Neural progenitor cell (in vitro differentiated cells): ENCODE measurements at places on chromosomes 12 and 14.
A peak's percentile ranks its signal among the peaks of the same experiment; 100 is the strongest.

DNA sequence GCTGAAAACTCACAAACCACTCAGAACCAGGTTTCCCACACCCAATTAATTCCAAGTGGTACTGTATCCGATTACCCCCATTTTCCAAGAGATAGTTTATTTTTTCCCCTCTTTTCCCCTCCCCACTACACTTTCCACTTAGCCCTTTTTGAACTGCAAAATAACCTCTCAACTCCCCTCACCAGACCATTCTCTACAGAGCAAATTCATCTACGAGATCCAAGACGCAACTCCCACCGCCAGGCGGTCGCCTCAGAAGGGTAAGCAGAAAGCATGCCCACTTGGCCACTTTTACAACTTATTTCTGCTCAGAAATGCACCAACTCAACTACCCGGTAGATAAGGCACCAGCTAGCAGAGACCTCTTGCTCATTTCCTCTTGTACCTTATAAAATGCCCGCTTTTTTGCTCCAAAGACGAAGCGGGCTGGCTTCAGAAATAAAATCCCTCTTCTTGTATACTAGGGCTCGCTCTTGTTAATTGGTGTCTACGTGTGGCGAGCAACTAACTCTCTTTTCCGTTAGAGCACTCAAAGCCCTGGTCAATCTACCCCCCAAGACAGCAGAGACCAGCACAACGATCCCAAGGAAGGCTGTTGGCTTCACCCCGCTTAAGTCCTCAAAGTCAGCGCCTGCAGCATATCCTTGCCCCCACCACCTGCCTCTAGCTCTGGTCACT, 910 bp upstream of the SRP54 start:
- DNase-seq, result peak; percentile 64

DNA sequence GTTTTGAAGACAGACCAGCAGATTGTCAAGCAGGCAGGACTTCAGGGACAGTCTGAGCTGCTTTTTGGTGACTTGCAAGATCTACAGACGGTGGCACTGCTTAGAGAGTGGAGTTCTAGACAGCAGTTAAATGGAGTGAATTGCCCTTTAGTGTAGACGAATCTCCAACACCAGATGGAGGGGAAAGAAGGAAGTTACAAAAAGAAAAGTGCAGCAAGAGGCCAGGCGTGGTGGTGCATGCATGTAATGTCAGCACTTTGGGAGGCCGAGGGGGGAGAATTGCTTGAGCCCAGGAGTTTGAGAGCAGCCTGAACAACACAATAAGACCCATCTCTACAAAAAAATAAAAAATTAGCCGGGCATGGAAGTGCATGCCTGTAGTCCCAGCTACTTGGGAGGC, 8.4 kb upstream of the HHIPL1 start:
- DNase-seq, result no peak

- DNase-seq, result peak; percentile 83
Observed at GRCh38 chr12:132686825-132687210, 324 bp downstream of the POLE start.

- no peak for DNase-seq
Observed at GRCh38 chr14:61225344-61225743, 55.8 kb downstream of the TMEM30B start.

GRCh38 chr12:53231921-53232645, at the start of gene RARG:
TSS of gene RARG (minus strand) at chr12:53232209. CDS start at chr12:53227545, 4,664 bp downstream.
- peak; percentile 52 for DNase-seq

DNA sequence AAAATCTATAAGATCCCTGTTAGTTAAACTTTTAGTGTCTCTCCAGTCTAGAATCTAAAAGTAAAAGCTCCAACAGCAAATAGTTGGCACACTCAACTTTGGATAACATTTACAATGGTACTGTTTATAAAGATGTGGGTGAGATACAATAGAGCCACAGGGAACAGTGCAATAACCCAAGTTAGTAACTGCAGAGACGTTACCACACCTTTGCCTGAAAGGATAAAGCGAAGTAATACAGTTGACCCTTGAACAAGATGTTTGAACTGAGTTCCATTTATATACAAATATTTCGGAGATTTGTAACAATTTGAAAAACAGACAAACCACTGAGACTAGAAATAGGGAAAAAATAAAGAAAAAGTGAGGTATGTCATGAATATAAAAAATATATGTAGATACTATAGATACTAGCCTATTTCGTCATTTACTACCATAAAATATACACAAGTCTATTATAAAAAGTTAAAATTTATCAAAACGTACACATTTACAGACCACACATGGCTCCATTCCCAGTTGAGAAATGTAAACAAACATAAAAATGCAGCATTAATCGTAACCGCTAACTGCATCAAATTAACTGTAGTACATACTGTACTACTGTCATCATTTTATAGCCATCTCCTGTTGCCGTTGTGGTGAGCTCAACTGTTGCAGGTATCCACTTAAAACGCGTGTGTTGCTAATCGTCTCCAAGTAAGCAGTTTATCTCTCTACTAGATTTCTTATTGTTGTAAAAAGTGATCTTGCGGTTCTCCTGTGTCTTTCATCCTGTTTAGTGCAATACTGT, 56.5 kb upstream of the HIF1A start:
- DNase-seq, result no peak

GRCh38 chr14:75268633-75269550, 9.7 kb upstream of the FOS start:
- no peak for DNase-seq

DNA sequence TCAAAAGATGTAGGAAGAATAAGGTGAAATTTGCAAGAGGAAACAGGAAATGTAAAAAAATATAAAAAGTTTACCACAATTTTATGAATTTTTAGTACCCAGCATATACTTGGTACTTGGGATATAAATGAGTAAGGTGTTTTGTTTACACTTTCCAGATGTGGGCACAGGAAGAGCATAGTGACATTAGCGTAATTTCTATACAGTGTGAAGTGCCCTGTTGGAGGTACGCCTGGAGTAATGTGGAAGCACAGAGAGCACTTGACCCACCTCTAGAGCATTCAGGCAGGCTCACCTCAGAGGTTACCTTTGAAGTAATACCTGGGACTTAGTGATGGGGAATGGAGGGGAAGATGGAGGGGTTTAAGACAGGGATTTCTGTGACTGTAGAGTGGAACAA, 89.5 kb downstream of the AEBP2 start:
- no peak for DNase-seq

GRCh38 chr14:58662018-58662417, 24.3 kb downstream of the DACT1 start:
- DNase-seq, result no peak

DNA sequence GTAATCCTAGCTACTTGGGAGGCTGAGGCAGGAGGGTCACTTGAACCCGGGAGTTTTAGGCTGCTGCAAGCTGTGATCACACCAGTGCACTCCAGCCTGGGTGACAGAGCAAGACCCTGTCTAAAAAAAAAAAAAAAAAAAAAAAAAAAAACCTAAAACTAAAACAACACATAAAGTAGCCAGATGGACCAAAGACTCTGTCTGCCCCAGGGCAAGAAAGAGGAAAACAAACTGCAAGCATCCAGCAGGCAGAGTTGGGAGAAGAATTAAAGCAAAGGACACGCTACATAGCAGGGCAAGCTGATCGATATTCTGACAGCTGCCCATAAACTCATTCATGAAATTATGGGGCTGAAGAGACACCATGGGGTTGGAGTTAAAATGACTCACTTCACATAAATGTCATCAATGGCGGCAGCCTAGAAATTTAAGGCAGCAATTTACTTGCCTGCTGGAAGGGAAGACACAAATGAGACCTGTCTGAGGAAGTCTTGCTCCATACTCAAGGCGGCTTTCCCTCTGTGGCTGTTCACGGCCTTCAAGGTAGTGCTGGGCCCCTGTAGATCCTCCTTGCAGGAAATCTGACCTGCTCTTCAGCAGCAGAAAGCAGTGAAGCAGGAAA, 259.1 kb upstream of the FKBP4 start:
- DNase-seq, result no peak

- DNase-seq, result no peak
Observed at GRCh38 chr14:99006276-99006675, 265.7 kb downstream of the BCL11B start.

- DNase-seq, result no peak
Observed at GRCh38 chr14:105299654-105300541, 903 bp downstream of the BRF1 start.

DNA sequence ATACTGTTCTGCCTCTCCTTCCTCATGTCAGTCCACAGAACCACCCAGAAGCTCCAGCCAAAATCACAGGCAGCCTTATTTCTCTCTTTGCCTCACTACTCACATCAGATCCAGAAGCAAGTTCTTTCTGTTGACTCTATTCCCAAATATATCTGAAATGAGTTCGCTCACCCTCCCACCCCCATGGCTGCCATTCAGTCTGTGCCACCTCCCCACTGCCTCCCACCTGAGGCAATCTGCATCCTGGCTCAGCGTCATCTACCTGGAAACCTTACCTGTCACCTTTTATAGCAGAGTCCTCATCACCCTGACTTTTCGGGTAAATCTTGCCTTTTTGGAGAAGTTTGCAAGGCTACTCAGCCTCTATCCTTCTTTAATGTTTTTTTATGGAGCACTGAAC, 501.8 kb downstream of the BCL11B start:
- no peak for DNase-seq
